ENCODE measurements at places on chromosomes 13 and 19. TPM values are rescaled to one million over a fixed set of nuclear protein-coding genes. Genes with fewer than 3 reads are reported as not detected.

DNA sequence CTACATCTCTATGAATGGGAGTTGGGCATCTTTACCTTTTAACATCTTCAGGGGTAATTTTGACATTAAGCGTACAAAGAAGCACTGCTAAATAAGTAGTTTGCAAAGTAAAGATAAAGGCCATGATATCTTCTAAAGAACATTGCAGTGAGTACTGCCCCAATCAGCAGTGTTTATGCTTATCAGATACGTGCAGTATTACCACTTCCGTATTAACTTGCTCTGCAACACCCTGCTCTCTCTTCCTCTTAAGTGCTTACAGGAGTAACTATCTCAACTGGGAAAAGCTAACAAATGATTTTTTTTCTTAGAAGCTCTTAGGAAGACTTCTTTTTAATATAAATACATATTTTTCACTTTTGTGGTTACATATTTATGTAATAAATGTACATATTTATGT, 793.7 kb upstream of the SLC10A2 start:
- DNase-seq: no peak
- no peaks in the 10 kb centered on the region for H3K27me3 ChIP-seq
- no peaks in the 10 kb centered on the region for H3K36me3 ChIP-seq
- H3K27ac ChIP-seq: no peak overlapping the region

GRCh38 chr19:35087393-35087792, 28.2 kb upstream of the FXYD3 start:
- H3K27me3 ChIP-seq: no peaks in the 10 kb centered on the region
- H3K4me3 ChIP-seq: no peak overlapping the region
- no peaks in the 10 kb centered on the region for H3K36me3 ChIP-seq
- no peak for DNase-seq
- H3K27ac ChIP-seq: no peak overlapping the region

Gene RXFP2
- not detected for polyA plus RNA-seq

- DNase-seq: no peak
- no peaks in the 10 kb centered on the region for H3K4me1 ChIP-seq
- no peaks in the 10 kb centered on the region for H3K36me3 ChIP-seq
- H3K27ac ChIP-seq: no peak overlapping the region
- H3K4me3 ChIP-seq: no peak overlapping the region
These were observed 13.7 kb downstream of the LMTK3 start for GRCh38 chr19:48497728-48498594.

GRCh38 chr13:51500687-51501086, 47.9 kb upstream of the INTS6 start:
- H3K4me1 ChIP-seq: no peaks in the 10 kb centered on the region
- H3K27ac ChIP-seq: no peak overlapping the region
- no peak overlapping the region for H3K4me3 ChIP-seq
- DNase-seq: peak; percentile 20
- H3K27me3 ChIP-seq: no peaks in the 10 kb centered on the region
- no peaks in the 10 kb centered on the region for H3K36me3 ChIP-seq

Gene DCLK1
- polyA plus RNA-seq: not detected
